ENCODE measurements at places on chromosomes 5 and 9. TPM values are rescaled to one million over a fixed set of nuclear protein-coding genes. Genes with fewer than 3 reads are reported as not detected.

GRCh38 chr9:133113949-133114885, 6.8 kb downstream of the RALGDS start:
- peaks cover 21% of the 10 kb centered on the region for H3K4me1 ChIP-seq
- H3K27me3 ChIP-seq: no peaks in the 10 kb centered on the region
- no peak overlapping the region for H3K4me3 ChIP-seq
- H3K27ac ChIP-seq: peak overlapping the region; percentile 77

DNA sequence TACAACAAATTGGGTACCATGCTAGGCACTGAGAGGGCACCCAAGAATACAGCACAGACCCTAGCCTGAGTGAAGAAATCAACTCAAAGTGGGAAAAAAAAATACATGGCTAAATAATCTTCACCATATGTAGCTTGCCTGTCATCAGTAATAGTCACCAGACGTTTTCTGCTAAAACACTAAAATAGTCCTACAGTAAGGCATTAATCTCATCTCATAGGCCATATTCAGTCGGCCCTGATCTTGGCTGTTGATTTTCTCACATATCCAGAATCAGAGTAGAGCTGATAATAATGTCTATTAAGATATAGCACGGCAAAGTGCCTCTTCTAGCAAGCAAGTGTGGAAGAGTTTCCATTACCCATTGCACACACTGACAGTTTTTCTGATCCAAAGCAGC, 322.1 kb upstream of the SLC30A5 start:
- no peaks in the 10 kb centered on the region for H3K27me3 ChIP-seq
- H3K4me1 ChIP-seq: peaks cover 8% of the 10 kb centered on the region

DNA sequence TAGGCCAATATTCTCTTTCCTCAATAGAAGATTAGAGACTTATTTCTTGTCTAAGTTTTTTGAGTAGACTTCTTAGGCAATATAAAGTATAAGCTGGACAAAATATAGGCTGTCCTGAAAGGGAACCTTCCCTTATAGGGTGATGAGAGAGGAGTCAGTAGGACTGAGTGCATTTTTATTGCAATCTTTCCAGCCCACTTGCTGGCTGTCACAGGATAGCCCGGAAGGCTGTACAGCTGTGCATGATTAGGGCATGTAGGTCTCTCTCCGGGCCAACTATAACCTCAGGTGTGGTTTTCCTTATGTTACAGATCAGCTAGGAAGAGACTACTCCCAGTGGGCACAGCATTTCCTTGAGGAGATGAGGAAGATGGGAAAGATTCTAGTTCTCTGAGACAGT, 159.8 kb upstream of the MEF2C start:
- H3K36me3 ChIP-seq: no peaks in the 10 kb centered on the region
- H3K4me3 ChIP-seq: no peak overlapping the region
- H3K27ac ChIP-seq: no peak overlapping the region
- H3K27me3 ChIP-seq: no peaks in the 10 kb centered on the region

- H3K27ac ChIP-seq: no peak overlapping the region
- H3K4me3 ChIP-seq: no peak overlapping the region
- no peak for DNase-seq
- H3K4me1 ChIP-seq: no peaks in the 10 kb centered on the region
- H3K36me3 ChIP-seq: no peaks in the 10 kb centered on the region
Observed at GRCh38 chr5:44935262-44935661, 126.5 kb downstream of the MRPS30 start.

DNA sequence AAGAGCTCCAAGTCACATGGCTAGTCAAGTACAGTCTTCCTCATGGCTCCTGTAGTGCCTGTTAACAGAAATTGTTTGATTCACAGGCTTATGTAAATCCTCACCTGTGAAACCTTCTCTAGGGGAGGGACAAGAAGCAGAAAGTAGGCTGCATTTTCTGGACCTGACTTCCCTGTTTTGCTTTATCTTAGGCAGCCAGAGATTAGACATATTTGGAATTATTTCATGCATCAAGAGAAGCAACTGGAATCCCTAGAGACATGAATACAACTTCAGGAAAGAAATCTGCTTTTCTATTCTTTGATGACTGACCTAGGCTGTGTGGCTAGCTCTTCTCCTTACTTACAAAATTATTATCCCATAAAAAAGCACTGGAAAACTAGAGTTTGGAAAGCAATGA, 52.3 kb downstream of the CAST start:
- H3K4me1 ChIP-seq: peaks cover 17% of the 10 kb centered on the region
- no peaks in the 10 kb centered on the region for H3K27me3 ChIP-seq
- DNase-seq: no peak

DNA sequence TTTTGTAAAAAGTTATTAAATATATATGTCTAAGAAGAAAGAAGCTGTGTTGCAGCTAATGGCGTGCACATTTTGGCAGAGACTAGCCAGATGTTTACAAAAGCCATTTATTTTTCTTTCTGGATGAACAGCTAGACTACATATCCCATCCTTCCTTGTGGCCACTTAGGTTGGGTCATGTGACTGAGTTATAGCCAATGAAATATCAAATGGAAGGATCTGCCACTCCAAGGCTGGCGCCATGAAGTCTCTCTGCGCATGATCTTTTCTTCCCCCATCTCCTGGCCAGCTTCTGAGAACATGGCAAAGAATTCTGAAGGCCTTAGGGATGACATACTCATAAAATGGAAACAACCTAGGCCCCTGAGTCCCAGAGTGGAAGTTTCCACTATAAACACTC, 244.2 kb upstream of the DAB2 start:
- no peaks in the 10 kb centered on the region for H3K27me3 ChIP-seq
- no peak overlapping the region for H3K27ac ChIP-seq
- no peak overlapping the region for H3K4me3 ChIP-seq
- no peaks in the 10 kb centered on the region for H3K36me3 ChIP-seq
- H3K4me1 ChIP-seq: no peaks in the 10 kb centered on the region
- DNase-seq: no peak

GRCh38 chr5:113371721-113372196, 63.0 kb downstream of the TSSK1B start:
- H3K4me1 ChIP-seq: no peaks in the 10 kb centered on the region
- H3K27ac ChIP-seq: no peak overlapping the region
- DNase-seq: no peak
- no peak overlapping the region for H3K4me3 ChIP-seq
- H3K27me3 ChIP-seq: no peaks in the 10 kb centered on the region

GRCh38 chr5:134048864-134049263, 44.1 kb upstream of the VDAC1 start:
- H3K27ac ChIP-seq: no peak overlapping the region
- no peaks in the 10 kb centered on the region for H3K27me3 ChIP-seq
- H3K4me3 ChIP-seq: no peak overlapping the region
- DNase-seq: no peak
- no peaks in the 10 kb centered on the region for H3K4me1 ChIP-seq

- no peaks in the 10 kb centered on the region for H3K27me3 ChIP-seq
- no peaks in the 10 kb centered on the region for H3K36me3 ChIP-seq
- no peak overlapping the region for H3K4me3 ChIP-seq
- DNase-seq: no peak
- H3K27ac ChIP-seq: no peak overlapping the region
- H3K4me1 ChIP-seq: no peaks in the 10 kb centered on the region
Observed at GRCh38 chr5:3943859-3944258, 348.2 kb downstream of the IRX1 start.

DNA sequence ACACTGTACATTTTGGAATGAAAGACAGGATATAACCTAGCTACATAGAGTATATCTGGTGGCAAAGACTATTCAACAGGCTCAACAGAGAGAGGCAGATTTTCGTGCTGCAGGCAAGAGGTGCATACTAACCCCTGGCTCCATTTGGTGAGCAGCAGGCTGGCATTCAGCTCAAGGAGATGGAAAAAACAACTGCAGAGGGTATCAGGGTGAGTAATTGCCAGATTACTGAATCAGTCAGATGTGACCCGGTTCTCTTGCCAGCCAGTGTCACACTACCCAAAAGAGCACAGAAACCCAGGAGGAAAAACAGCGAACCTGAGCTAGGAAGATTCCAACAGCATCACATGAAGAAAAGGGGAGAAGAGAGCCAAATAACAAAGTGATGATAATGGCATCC, 130.4 kb upstream of the PRLR start:
- DNase-seq: no peak
- H3K4me1 ChIP-seq: no peaks in the 10 kb centered on the region
- no peak overlapping the region for H3K27ac ChIP-seq
- H3K4me3 ChIP-seq: no peak overlapping the region
- H3K36me3 ChIP-seq: no peaks in the 10 kb centered on the region
- H3K27me3 ChIP-seq: no peaks in the 10 kb centered on the region

- no peaks in the 10 kb centered on the region for H3K4me1 ChIP-seq
- H3K36me3 ChIP-seq: peaks cover 8% of the 10 kb centered on the region
Observed at GRCh38 chr5:126543660-126544059, 51.4 kb downstream of the ALDH7A1 start.

GRCh38 chr5:82793808-82794419, 283.3 kb downstream of the TMEM167A start:
- DNase-seq: peak; percentile 36
- no peak overlapping the region for H3K27ac ChIP-seq
- no peaks in the 10 kb centered on the region for H3K4me1 ChIP-seq
- H3K4me3 ChIP-seq: no peak overlapping the region
- H3K36me3 ChIP-seq: no peaks in the 10 kb centered on the region

- no peak overlapping the region for H3K4me3 ChIP-seq
- peaks cover 4% of the 10 kb centered on the region for H3K4me1 ChIP-seq
- peaks cover 12% of the 10 kb centered on the region for H3K27me3 ChIP-seq
- H3K27ac ChIP-seq: no peak overlapping the region
- no peaks in the 10 kb centered on the region for H3K36me3 ChIP-seq
Observed at GRCh38 chr9:98808411-98808815, 943 bp downstream of the GALNT12 start.

- DNase-seq: no peak
- no peaks in the 10 kb centered on the region for H3K36me3 ChIP-seq
- no peak overlapping the region for H3K4me3 ChIP-seq
- H3K27me3 ChIP-seq: no peaks in the 10 kb centered on the region
Observed at GRCh38 chr5:151388960-151389359, 41.6 kb upstream of the SLC36A2 start.

- no peaks in the 10 kb centered on the region for H3K27me3 ChIP-seq
- DNase-seq: no peak
- H3K4me3 ChIP-seq: no peak overlapping the region
Observed at GRCh38 chr5:45089870-45090269, 281.1 kb downstream of the MRPS30 start.

Gene HTR1A
- polyA plus RNA-seq: not detected

Gene FBLL1
- 0.05 TPM for polyA plus RNA-seq

Gene AKNA
- polyA plus RNA-seq: 6.6 TPM

Gene SLC22A4
- polyA plus RNA-seq: 0.35 TPM

Gene COL15A1
- 0.10 TPM for polyA plus RNA-seq

Gene SARDH
- 69.7 TPM for polyA plus RNA-seq

Gene ST8SIA4
- polyA plus RNA-seq: 0.78 TPM

Gene CARTPT
- not detected for polyA plus RNA-seq

Gene LHX3
- not detected for polyA plus RNA-seq

Gene FOXD4L5
- not detected for polyA plus RNA-seq

All from liver (tissue), 10 donors.